Muscle of arm (tissue), 14 donors: ENCODE measurements at places on chromosomes 1 and 21.

DNA sequence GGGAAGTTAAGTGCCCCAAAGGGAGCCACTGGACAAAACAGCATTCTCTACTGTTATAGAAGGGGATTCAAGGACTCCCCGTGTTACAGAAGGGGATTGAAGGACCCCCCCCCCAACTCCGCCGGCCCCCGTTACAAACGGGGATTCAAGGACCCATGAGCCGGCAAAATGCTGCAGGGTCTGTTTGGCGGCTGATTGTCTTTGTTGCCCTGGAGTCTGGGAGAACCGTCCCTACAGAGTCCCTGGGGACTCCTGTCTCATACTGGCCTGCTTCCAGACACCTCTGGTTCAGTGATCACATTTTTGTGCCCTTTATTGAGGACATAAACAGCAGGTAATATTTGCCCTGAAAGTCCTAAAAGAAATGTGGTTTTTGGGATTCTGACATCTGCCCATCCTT, 96.4 kb downstream of the SYF2 start:
- no peak for DNase-seq

DNA sequence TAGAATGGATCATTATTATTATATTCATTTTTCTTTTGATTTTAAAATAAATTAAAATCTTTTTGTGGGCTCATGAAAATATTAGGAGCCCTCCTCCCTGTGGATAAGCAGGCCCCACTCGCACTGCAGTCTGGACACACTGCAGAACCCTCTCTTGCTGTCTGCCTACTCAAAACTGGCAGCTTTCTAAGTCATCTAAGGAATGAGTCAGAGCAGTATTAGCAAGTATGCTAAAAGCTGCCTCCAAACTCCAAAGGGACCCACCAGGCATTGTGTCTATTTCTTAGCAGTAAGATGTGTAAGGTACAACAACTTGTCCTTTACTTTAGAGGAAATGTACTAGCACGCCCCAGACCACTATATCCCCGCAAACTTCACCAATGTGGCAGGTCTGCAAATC, 108.8 kb downstream of the SYF2 start:
- DNase-seq: no peak

GRCh38 chr1:238961790-238962189, 424.6 kb upstream of the CHRM3 start:
- no peak for DNase-seq

DNA sequence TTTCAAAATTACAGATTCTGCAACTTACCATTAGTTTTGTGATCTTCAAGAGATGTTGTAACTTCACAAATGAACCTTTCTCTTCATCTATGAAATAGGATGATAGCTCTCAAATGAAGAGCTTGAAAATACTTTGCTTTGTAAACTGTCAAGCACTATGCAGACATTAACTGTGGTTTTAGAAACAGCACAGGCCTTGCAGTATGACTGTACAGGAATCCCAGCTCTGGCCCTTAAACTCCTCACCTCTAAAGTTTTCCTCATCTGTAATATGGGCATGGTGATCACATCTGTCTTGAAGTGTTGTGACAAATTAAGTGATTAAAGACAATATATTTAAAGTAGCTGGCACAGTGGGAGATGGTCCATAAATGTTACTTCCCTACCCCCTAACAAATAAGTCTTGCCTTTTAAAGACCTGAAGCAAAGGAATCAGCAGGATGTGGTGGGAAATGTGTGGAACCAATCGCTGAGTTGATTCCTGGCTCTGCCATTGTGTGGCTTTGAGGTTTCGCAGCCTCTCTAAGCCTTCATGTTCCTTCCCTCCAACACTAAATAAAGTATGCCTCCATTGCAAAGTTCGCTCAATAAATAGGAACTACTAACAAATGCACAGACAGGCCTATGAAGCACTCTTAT, 5.5 kb upstream of the PTP4A2 start:
- DNase-seq: no peak

- DNase-seq: no peak
These were observed 58.2 kb downstream of the DUSP10 start for GRCh38 chr1:221683681-221684080.

DNA sequence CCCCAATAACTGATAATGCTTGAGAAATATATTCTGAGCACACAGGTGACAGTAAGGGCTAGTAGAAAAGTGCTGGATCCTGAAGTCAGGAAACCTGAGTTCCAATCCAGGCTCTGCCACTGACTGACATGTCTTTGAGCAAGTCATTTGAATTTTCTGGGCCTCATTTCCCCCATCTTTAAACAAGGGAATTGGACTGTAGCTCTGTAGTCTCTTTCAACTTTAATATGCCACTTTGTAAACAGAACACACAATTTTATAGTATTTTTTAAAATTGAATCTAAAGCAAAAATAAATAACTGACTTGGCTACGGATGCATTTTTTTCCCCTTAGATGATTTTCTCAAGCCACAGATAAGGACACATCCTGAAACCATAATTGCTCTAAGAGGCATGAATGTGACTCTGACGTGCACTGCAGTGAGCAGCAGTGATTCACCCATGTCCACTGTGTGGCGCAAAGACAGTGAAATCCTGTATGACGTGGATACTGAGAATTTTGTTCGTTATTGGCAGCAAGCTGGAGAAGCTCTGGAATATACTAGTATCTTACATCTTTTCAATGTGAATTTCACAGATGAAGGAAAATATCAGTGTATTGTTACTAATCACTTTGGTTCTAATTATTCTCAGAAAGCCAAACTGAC, 37.0 kb downstream of the LRIG2 start:
- peak; percentile 8 for DNase-seq

DNA sequence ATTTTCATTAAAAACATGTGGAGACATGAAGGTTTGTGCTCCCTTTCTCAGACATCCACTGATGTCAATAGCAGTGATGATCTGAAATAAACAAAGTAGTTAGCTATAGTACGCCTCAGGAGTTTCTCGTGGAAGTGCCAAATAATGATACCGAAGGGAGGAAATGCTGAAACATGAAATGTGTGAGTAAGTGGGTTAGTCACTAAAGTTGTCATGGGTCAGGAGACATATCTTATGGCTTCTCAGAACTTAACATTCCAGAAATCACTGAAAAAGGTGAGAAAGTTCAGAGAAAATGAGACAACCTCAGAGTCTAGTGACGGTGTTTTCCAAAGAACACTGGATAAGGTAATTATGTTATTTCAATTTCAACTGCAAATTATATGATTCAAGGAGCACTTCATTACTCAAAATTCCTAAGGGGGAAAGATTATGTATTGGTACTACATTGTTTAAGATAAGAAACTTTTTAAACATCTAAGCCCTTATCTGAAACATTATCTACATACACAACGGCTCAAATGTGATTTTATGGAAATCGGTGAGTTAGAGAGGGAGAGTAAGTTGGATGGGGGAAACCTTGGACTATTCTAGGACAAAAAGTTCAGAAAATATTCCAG, 20.6 kb downstream of the NIBAN1 start:
- DNase-seq: no peak

DNA sequence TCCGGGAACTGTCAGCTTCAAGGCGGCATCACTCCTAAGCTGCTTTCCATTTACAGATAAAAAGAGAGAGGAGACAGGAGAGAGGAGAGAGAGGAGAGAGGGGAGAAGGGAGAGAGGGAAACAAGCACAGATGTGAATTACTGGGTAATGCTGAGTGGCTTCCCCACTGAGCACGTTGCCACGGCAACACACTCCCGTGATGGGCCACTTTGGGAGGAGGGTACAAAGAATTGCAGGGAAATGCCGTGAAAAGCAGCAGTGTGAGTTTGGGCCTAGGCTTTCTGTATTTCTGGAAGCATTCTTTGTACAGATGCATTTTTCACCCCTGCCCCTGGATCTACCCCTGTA, 128.0 kb upstream of the IRF2BP2 start:
- DNase-seq: no peak

DNA sequence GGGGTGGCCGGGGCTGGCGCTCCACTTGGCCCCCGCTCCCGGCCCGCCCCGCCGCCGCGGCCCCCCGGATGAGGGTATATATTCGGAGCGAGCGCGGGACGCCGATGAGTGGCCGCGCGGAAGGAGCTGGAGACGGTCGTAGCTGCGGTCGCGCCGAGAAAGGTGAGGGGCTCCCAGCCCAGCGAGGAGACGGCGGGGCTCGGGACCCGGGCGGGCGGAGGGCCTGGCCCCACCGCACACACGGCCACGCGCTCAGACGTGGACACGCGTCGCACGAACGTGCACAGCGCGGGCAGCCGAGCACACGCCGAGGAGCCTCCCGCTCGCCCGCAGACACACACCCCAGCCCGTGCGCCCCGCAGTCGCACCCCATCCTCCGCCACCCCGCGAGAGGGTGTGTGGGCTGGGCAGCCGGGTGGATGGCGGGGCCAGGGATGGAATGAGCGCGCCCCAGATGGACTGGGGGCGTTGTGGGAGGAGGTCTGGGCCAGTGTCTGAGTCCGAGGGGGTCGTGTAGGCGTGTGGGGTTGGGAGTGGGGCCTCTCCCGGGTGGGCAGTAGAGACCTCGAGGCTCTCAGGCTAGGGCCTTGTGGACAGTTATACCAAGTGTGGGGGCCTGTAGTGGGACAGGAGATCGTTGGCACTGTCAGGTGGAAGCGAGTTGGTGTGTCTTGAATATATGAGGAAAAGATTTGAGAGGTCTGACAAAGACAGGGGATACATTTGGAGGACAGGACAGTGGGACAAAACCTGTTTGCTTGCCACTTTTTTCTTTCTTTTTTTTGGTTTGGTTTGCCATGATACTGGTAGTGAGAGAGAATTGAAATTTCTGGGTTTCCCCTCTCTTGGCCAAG, at the start of gene UAP1:
Gene UAP1, plus strand, starts transcription at position 107 of the 854 bp plus-strand sequence. CDS start 4,347 bp downstream, outside the sequence.
- peak; percentile 46 for DNase-seq

- DNase-seq: peak; percentile 46
These were observed 44.1 kb upstream of the ARHGEF16 start for GRCh38 chr1:3410142-3410925.

DNA sequence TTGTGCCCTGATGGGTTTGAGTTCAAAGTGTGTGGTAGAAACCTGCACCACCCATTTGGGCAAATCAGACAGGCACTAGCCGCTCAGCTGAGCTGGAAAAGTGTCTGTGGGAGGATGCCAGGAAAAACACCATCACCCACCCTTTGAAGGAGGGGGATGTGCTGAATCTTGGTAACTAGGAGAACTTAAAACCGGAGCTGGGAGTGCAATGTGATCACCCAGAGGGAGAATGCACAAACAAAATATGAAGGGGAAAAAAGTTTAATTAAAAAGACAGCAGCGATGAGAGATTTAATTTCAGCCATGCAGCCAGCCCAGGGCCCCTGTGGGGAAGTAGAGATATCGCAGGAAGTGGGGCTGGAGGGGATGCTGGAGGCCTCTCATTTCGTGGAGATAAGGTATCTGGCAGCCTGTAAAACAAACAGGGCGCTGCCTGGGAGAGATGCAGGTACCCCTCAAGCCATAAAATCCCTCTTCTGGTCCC, 86.8 kb upstream of the BCAR3 start:
- DNase-seq: no peak

DNA sequence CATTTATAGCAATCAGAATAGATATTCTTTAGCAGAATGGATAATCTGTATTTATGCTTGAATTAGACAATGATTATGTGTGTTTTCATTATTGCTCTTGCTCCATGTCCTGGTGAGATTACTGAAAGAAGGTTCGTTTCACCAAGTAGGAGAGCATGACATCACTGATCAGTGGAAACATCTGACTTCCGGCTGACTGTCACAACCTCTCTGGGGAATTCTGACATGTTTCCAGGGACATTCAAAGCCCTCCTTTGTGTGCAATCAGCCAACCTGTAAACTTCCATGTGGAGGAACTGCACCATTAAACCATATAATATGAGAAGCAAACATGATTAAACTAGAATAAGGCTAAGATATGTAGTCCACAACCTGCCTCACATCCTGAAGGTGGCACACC, 424.8 kb upstream of the ADGRL4 start:
- DNase-seq: no peak

- no peak for DNase-seq
These were observed 252.5 kb downstream of the PTPRU start for GRCh38 chr1:29488794-29489311.

DNA sequence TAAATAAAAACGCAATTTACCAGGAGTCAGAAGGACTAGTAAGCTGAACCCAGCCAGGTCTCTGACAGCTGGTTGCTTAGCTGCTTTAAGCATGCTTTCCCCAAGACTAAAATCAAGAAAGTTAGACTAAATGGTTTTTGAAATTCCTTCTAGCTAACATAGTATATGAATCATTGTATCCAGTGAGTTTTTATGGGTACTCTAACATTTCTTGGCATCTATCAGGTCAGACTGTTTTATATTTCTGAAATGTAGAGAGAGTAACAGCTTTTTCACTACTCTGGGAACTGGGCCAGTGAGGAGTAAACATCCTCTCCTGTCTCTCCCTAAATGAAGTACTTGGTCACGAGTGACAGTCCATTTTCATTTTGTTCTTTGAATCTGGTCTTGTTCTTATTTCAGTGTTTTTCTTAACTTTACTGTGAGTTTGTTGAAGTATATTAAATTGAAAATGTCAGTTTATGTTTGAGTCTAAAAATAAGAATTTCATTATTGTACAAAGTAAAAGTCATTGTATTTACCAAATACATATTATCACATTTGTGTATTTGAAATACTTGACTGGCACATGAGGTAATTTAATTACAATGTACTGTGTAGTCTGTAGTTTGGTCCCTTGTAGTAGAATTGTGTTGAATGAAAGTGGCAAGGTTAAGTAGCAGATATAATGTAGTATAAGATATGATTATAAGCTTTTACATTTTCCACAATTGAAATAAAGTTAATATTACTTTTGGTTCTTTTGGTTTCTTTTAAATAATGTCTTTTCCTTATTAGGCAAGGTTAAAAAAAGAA, 47.6 kb downstream of the PKN2 start:
- peak; percentile 65 for DNase-seq

- DNase-seq: peak; percentile 56
These were observed 7.8 kb upstream of the SRRM1 start for GRCh38 chr1:24635195-24635843.
